Ovary (tissue), 10 donors: ENCODE measurements at places on chromosomes 1 and 21. TPM values are rescaled to one million over a fixed set of nuclear protein-coding genes. Genes with fewer than 3 reads are reported as not detected.

DNA sequence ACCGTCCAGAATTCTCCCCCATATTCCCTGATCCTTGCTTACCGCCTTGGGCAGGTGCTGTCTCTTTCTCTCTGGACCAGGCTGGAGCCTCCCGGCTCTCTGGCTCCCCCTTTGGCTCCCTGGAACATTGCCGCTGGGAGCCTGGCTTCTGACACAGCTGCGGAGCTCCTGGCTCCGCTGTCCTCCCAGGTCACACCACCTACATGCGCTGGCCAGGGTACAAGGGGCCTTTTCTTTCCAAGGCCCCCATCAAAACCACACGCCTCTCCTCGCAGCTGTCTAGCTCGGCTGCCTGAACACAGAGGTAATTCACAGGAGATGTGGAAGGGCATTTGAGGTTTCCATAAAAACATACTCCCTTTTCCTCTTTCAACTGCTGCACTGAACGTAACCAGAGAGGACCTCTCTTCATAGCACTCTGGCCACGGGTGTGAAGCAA, 7.5 kb upstream of the ZNF648 start:
- peaks cover 2% of the 10 kb centered on the region for H3K4me1 ChIP-seq
- H3K27ac ChIP-seq, result no peak overlapping the region
- DNase-seq, result peak; percentile 77
- H3K36me3 ChIP-seq, result no peaks in the 10 kb centered on the region
- H3K4me3 ChIP-seq, result no peak overlapping the region

GRCh38 chr1:189212606-189213005, 1265.1 kb downstream of the BRINP3 start:
- H3K36me3 ChIP-seq, result no peaks in the 10 kb centered on the region
- no peaks in the 10 kb centered on the region for H3K4me1 ChIP-seq
- H3K27me3 ChIP-seq, result no peaks in the 10 kb centered on the region
- H3K27ac ChIP-seq, result no peak overlapping the region

DNA sequence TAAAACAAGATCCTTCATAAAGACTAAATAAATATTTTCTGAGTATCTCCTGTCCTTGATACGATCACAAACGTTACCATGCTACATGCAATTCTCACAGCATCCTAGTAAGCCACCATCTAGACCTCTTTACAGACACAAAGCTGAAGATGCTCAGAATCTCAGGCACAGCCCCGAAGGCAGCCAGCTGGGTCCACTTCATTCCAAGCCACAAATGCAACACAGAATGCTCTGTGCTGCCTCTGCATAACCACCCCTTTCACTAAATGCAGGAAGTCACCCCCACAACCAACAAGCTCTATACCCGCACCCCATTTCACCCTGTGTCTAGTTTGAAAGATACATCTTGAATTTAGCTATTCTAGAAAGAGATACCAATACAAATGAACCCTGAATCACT, 12.9 kb downstream of the RCAN1 start:
- DNase-seq, result no peak
- H3K4me3 ChIP-seq, result no peak overlapping the region
- no peaks in the 10 kb centered on the region for H3K36me3 ChIP-seq
- no peaks in the 10 kb centered on the region for H3K27me3 ChIP-seq
- no peak overlapping the region for H3K27ac ChIP-seq
- no peaks in the 10 kb centered on the region for H3K4me1 ChIP-seq

- no peaks in the 10 kb centered on the region for H3K27me3 ChIP-seq
- H3K4me3 ChIP-seq, result no peak overlapping the region
- no peaks in the 10 kb centered on the region for H3K36me3 ChIP-seq
- no peak for DNase-seq
Observed at GRCh38 chr1:42690477-42691156, 8.4 kb downstream of the YBX1 start.

- no peaks in the 10 kb centered on the region for H3K27me3 ChIP-seq
- H3K4me1 ChIP-seq, result no peaks in the 10 kb centered on the region
- H3K27ac ChIP-seq, result no peak overlapping the region
Observed at GRCh38 chr1:228368801-228369607, 37.6 kb downstream of the TRIM11 start.

Gene MTMR11
- 19.1 TPM for polyA plus RNA-seq

- H3K4me3 ChIP-seq, result no peak overlapping the region
- no peaks in the 10 kb centered on the region for H3K27me3 ChIP-seq
- no peak for DNase-seq
- peaks cover 2% of the 10 kb centered on the region for H3K4me1 ChIP-seq
- H3K27ac ChIP-seq, result no peak overlapping the region
Observed at GRCh38 chr21:45167796-45168222, 93.4 kb downstream of the ADARB1 start.

DNA sequence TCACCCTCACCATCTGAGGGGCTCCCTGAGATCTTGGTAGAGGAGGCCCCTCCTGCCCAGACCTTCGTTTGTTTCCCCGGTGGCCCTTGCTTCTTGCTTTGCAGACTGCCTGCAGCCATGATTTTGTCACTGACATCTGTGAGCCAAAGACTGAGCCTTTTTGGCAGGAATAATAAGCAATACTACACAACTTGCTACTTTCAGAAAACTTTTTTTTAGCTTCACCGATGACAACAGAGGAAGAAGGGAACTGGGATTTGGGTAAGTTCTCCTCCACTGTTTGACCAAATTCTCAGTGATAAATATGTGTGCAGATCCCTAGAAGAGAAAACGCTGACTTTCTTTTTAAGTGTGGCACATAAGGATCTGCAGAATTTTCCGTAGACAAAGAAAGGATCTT, 11.7 kb upstream of the CD101 start:
- no peak for DNase-seq
- H3K36me3 ChIP-seq, result no peaks in the 10 kb centered on the region

Gene OR10Z1
- polyA plus RNA-seq, result not detected

- H3K36me3 ChIP-seq, result no peaks in the 10 kb centered on the region
- no peaks in the 10 kb centered on the region for H3K27me3 ChIP-seq
- peaks cover 4% of the 10 kb centered on the region for H3K4me1 ChIP-seq
- DNase-seq, result no peak
Observed at GRCh38 chr21:28635541-28635940, 357.1 kb downstream of the LTN1 start.

Gene FNBP1L
- polyA plus RNA-seq, result 11.9 TPM

GRCh38 chr1:20102875-20103274, 16.5 kb downstream of the PLA2G2D start:
- DNase-seq, result no peak
- no peaks in the 10 kb centered on the region for H3K27me3 ChIP-seq
- no peaks in the 10 kb centered on the region for H3K36me3 ChIP-seq
- H3K4me1 ChIP-seq, result peaks cover 4% of the 10 kb centered on the region
- H3K27ac ChIP-seq, result no peak overlapping the region
- H3K4me3 ChIP-seq, result no peak overlapping the region

DNA sequence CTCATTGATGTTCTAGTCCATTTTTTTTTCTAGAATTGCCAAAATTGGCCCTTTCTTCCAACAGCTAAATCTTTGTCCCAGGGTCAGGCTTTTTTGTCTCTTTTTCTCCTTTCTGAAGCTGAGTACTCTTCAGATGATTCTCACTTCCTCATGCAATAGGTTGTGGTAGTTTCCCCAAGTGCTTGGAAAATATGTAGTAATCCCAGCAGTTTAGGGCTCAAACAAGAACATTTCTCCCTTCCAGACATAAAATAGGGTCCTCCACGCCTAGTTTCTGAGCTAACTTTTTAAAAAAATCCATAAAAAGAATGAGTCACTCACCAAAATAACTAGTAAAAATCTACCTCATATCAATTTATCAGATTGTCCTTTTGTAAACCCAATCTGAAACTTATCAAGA, 10.0 kb upstream of the MCOLN3 start:
- H3K36me3 ChIP-seq, result no peaks in the 10 kb centered on the region
- H3K27ac ChIP-seq, result no peak overlapping the region
- H3K4me1 ChIP-seq, result no peaks in the 10 kb centered on the region
- no peak for DNase-seq
- H3K27me3 ChIP-seq, result no peaks in the 10 kb centered on the region

Gene BMP8B
- 1.4 TPM for polyA plus RNA-seq

- no peaks in the 10 kb centered on the region for H3K36me3 ChIP-seq
- no peak for DNase-seq
- no peak overlapping the region for H3K4me3 ChIP-seq
- no peaks in the 10 kb centered on the region for H3K27me3 ChIP-seq
- no peak overlapping the region for H3K27ac ChIP-seq
Observed at GRCh38 chr1:154659823-154660592, 52.0 kb upstream of the ADAR start.

Gene CLIC6
- 6.8 TPM for polyA plus RNA-seq
